ENCODE measurements at places on chromosomes 6 and 20.

DNA sequence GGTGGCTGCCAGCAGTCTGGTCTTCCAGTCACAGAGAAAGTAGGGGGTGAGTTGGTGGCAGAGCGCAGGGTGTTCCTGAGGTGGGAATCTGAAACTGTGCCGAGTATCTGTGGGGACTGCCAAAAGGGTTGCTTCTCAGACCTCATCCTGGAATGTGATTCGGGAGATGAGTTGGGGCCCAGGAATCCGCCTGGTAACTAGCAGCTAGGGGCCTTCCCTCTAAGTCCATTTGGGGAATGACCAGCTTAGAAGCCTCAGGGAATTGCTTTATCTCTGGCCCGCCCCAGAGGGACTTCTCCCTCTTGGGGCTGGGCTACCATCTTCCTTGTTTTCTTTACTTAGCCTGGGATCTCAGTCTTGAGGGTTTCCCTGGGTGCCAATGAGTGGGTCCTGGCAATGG, 49.6 kb downstream of the MOCS1 start:
- DNase-seq = no peak

DNA sequence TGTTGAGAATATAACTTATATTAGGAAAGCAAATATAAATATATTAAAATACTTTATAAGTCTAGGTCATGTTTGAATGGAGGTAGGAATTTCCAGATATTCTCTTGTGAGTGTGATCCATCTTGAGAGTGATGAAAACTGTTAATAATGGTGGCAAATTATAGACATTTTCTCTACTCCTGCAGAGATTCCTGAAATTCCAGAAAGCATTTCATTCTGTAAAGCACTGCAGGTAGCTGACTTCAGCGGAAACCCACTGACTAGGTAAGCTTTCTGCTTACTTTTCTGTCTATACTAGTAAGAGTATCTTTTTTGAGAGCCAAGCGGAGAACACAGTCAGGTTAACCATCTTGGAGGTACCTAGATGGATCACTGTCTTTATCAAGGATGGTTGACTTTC, 84.0 kb downstream of the LRRC1 start:
- no peak for DNase-seq

DNA sequence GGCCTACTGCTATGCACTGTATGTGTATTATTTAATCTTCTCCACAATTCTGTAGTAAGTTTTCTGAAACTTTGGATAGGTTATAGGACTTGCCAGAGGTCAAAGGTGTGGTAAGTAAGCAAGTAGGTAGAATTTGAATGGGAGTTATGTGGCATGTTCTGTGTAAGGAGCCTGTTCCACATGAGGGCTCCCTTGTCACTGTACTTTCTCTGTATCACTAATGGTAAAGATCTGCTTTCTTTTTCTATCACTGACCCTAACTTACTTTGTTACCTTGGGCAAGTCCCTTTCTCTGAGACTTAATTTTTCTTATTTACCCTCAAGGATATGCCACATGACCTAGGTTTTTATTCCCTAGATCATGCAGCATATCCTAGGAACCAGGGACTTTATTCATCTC, 50.3 kb downstream of the EIF2S2 start:
- DNase-seq = no peak

DNA sequence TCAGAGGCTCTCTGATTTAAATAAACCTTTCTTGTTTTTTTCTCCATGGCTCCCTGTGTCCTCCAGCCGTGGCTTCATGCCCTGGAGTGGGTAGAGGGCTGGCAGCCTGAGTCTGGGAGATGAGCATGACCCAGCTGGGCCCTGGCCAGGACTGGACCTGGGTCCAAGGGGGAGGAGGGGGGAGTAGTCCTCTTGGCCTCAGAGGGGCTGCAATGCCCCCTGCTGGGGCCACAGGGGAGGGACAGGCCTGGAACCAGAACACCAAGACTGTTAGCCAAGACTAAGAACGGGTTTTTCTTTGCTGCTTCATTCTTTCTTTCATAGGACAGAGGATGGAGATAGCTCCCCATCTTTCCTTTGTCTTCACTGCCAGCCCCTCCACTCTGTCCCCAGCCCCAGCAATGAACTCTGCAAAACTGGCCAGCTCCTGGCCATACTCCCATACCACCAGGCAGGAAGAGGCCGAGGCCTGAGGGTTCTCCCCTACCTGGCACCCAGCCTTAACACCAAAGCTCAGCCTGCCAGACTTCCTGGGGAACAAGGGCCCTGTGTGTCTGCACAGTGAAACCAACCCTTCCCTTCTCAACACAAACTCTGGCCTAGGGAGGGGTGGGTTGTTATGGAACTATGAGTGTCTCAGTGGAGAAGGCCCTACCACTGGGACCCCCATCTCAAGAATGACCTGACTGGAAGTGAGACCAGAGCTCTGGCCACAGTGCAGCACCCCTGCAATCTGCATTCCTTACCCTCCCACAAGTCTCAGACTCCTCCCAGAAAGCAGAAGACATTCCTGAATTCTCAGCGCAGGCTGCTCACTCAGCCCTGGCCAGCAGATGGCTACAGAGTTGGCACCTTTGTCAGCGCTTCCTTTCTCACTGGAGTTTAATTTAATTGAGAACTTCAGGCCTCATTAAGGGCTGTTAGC, 11.0 kb downstream of the SLC29A1 start:
- no peak for DNase-seq

DNA sequence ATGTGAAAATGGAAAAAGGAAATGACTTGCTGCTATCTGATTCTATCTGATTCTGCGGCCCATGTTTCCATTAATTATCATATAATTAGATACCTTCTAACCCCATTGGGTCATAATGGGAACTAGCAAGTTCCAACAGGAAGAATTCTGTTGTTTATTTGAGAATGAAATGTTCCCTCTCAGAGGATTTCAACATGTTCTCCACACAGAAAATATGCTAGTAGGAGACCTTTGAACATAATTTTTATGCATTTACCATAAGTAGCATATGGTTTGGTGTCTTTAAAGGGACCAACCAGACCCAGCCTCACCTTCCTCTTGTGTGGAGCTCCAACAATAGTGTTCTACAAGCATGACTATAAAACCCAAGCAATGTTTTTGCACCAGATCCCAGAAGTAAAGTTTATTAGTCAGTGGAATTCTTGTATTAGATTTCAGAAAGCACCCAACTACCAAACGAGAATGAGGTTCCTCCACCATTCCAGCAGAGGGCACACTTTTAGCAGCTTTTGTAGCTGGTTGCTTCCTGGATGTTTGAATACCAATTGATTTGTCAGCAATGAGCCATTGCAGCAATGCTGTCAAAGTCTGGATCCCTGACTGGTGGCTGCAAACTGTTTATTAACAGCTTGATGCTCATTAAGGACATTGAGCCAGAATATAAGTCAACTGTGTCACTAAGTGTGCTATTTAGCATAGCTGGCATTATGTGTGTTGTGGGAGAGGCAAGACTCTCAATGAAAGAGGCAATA, 143.6 kb upstream of the GJE1 start:
- DNase-seq = peak; percentile 44

DNA sequence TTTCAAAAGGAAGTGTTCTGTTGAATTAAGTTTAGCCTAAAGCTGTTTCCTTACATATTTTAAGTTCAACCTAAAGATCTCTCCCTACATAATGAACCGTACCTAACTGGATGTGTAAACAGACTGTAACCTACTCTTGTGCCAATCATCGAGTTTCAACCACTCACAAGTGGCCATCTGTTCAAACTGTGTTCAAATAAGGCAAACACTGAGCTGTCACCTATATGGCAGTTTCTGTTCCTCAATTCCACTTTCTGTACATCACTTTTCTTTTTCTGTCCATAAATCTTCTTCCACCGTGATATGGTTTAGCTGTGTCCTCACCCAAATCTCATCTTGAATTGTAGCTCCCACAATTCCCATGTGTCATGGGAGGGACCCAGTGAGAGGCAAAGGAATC, 428.6 kb downstream of the HACE1 start:
- DNase-seq = no peak

- no peak for DNase-seq
Measured at GRCh38 chr6:73873081-73873480, 177.1 kb downstream of the CD109 start.

DNA sequence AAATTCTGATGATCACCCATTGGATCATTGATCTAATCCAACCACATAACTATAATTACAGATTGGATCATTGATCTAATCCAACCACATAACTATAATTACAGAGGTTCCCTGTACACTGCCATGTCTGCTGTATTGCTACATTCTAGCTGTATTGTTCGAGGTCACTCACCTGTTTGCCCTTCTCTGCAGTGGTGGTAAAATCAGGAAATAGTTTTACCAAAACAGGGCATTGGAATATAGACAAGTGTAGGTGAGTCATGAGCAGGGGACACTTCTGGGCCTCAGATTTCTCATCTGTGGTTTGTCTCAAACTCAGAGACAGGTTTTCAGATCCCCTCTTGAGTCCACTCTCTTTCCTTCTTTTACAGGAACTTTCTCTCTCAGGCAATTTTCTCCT, 9.0 kb upstream of the AFDN start:
- no peak for DNase-seq

- no peak for DNase-seq
Measured at GRCh38 chr6:168546151-168546550, 105.2 kb downstream of the SMOC2 start.

DNA sequence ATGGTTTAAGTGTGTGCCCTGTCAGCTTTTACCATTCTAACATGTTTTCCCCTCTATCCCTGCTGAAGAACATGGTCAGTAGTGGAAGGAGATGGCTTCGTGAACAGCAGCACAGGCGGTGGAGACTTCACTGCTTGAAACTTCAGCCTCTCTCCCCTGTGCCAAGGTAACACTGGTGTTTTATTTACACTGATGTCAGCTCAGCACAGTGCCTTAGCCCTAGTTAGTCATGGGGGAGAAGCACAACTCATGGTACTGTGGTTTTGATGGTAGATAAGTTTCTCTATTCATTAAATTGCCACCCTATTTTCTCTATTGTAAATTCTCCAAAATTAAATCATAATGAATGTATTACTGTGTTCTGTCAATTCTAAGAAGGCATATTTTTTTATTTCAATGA, 56.6 kb downstream of the MTHFD1L start:
- no peak for DNase-seq

All from activated CD4-positive, alpha-beta memory T cell treated with anti-CD3 and anti-CD28 coated beads for 36 hours (primary cell).